ENCODE measurements at places on chromosomes 6 and 20.

GRCh38 chr6:17928514-17929430 is 58.7 kb downstream of the KIF13A start:
- no peak for DNase-seq

GRCh38 chr6:125245523-125246264 is 56.1 kb downstream of the HDDC2 start:
- no peak for DNase-seq

DNA sequence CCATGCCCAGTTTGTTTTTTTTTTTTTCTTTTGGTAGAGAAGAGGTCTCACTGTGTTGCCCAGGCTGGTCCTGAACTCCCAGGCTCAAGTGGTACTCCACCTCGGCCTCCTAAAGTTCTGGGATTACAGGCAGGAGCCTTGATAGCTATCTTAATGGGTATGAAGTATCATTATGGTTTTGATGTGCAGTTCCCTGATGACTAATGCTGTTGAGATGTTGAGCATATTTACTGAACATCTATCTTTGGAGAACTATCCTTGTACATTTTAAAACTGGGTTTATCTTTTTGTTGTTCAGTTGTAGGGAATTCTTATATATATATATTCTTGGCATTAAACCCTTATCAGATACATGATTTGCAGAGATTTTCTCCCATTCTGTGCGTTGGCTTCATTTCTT is 21.4 kb upstream of the MYL9 start:
- no peak for DNase-seq

DNA sequence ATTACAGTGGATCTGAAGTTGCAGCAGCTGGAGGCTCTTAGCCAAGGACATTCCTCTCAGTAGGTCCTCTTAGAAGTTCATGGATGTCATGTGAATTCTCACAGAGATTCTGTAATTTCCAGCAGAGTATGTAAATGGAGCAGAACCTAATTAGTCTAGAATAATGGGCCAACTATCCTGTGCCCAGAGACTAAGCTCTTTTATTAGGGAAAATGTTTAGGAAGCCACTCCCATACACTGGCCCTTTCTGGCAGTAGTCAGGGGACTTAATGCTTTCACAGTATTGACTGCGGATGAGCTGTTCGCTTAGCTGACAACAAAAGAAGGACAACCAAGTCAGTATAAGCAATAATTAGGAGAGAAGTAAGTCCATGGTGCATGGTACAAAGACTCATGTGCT is 43.8 kb upstream of the KIF16B start:
- no peak for DNase-seq

GRCh38 chr6:6795393-6795792 is 206.9 kb downstream of the LY86 start:
- no peak for DNase-seq

- no peak for DNase-seq
These were observed 8.9 kb downstream of the SNHG17 start for GRCh38 chr20:38426006-38426897.

DNA sequence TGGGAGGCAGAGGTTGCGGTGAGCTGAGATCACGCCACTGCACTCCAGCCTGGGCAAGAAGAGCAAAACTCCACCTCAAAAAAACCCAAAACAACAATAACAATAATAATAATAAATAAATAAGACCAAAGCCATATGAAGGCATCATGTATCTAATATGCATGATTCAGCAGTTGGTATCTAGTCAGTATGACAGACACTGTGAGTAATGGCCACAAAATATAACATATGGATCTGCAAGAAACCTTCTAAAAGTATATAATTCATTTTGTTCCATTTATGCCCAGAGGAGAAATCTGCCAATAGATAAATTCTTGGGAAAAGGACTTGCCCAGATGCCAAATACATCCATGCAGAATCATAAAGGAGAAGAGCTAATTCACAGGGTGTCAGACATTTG is 252.3 kb downstream of the BTBD9 start:
- no peak for DNase-seq

- DNase-seq, result no peak
These were observed 54.8 kb downstream of the BTBD3 start for GRCh38 chr20:11972478-11972877.

DNA sequence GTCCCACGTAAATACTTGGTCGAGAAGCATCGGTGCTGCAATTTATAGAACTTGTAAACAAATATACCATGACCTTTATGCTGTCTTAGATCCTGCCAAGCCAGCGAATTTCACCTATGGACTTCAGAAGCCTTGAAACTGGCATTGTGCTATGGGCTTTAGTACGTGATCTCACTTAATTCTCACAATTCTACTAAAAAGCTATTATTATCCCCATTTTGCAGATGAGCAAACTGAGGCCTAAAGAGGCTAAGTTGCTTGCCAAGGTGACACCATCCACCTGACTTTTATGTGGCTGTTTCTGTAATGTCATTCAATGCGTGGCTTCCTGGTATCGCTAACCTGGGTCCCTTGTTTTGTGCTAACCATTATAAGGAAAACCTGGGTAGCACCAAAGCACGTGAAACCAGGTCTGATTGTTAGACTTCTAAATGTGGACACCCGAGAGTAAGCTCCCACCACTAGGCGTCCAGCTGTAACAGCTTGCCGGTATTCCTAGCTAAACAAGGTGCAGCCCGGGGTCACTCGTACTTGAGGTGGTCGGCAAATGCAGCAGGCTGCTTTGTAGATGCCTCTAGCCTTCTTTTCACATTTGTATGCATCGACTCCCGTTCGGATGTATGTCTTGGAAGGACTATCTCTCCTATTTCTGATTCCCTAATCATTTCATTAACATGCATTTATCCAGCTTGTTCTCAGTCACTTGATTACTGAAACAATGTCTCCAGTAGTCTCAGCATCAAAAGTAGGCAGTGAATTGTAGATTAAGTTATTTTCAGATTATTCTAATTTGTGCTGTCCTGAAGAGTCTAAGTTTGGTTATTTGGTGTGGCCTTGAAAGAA is 1.1 kb downstream of the SYNJ2 start:
- DNase-seq, result no peak

- DNase-seq, result no peak
These were observed 10.7 kb upstream of the PRR18 start for GRCh38 chr6:166318649-166319600.

GRCh38 chr6:11738661-11739375 is 39.8 kb downstream of the ADTRP start:
- DNase-seq, result no peak
